ENCODE measurements at places on chromosomes 11 and 22.

- no peak for DNase-seq
Observed at GRCh38 chr11:34161361-34161760, 55.9 kb downstream of the NAT10 start.

- no peak for DNase-seq
Observed at GRCh38 chr11:133776671-133777367, 68.5 kb downstream of the SPATA19 start.

DNA sequence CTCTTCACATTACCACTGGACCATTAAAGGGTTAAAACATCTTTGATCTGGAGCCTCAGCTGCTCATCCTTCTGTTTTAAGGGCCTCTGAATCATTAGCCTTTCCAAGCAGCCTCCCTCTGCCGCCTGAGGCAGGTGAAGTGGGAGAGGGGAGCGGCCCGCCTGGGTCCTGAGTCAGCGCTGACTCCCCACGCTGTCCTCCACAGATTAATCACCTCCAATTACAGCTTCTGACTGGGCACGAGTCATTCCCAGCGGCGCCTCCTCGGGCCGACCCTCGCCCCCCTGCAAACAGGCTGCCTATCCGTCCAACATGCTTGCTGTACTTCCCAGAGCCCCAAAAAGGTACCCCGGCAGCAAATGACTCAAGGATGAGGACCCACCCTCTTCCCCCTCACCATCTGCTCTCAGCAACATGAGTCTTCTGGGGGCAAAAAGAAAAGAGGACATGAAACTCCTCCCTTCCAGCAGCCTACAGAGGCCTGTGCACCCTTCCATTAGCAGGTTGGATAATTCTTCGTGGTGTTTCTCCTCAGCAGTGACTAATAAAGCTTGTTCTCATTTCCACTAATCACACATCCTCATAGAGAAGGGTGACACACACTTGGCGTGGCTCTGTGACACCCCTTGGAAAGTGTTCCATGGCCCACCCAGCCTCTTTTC lies 44.3 kb upstream of the JAM3 start:
- no peak for DNase-seq

GRCh38 chr11:66847461-66848232 lies 4.4 kb downstream of the RCE1 start:
- DNase-seq = no peak

- no peak for DNase-seq
Observed at GRCh38 chr22:37267661-37268413, 14.5 kb upstream of the CYTH4 start.

DNA sequence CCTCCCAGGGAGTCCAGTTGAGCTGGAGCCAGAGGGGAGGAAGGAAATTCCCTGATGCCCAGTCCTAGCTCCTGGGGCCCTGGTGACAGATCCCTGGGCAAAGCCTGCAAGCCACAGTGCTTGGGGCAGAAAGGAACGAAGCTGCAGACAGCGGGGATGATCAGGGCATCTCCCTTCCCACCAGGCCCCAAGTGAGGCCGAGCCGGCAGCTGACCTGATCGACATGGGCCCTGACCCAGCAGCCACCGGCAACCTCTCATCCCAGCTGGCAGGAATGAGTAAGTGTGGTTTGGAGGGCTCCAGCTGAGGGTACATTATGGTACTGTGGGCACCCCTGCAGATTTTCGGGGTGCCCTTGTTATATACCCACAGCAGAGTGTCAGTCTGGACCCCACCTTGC lies 33.5 kb downstream of the TOM1 start:
- no peak for DNase-seq

- no peak for DNase-seq
Observed at GRCh38 chr11:44581246-44581645, 15.8 kb downstream of the CD82 start.

GRCh38 chr11:115447273-115447864 lies 56.8 kb downstream of the CADM1 start:
- DNase-seq = no peak

DNA sequence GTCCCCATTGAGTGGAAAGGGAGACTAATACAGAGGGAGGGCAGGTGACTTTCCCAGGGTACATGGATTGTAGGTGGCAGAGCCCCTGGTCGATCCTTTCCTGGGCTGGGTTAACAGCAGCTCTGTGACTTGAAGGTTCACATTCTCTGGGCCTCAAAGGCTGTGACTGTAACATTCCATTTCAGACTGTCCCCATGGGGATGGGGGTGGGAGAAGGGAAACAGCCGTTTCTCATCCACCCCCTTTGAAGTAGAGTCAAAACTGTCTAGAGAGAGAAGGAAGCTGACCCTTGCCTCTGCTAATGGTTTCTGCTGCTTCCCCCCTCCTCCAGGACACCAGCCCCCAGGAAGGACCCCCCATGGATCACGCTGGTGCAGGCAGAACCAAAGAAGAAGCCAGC lies 19.2 kb downstream of the MICALL1 start:
- no peak for DNase-seq

- DNase-seq = no peak
Observed at GRCh38 chr11:119539583-119539982, 116.6 kb upstream of the THY1 start.

DNA sequence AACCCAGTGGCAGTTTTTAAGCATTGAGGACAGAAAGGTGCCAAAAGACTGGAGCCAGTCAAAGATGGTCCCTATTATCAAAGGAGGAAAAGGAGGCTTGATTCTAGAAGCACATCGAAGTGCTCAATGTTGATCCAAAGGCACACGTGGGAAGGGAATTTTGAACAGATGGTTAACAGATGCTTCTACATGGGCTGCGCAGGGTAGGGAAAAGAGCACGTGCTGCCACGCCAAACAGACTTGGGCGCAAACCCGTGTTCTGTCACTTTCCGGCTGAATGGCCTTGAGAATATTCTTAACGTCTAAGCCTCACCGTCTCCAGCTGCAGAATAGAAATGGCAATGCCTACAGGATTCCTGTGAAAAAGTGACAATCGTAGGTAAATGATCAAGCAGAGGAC lies 217.9 kb upstream of the MTNR1B start:
- no peak for DNase-seq

DNA sequence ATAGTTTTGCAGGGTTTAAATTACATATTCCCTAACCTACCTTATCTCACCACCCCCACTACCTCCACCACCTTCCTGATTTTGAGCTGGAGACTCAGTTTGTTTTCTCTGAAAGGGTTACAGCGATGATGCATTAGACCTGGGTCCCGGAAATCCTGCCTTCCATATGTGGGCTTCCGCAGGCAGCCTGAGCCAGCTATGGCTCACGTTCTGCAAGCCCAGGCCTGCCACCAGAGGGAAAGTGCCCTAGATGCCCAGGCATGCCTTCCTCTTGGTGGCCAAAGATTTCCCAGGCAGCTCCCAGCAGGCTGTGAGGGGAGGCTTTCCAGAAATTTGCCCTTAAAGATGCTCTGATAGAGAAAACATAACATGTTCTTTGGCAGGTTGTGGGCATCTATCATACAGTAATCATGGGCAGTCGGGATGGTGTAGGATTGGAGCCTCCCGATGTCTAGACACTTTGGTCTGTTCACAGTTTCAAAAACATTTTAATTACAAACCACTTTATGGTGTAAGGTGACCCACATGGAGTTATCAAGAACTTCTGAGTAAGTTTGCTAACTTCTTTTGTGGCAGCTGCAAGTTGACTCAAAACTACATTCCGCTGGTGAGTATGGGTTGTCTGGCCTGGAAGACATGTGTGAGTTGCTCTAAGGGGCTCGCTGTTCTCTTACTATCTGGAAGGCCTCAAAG lies 79.3 kb downstream of the MICAL2 start:
- no peak for DNase-seq

GRCh38 chr11:71065841-71066240 lies 186.5 kb downstream of the SHANK2 start:
- no peak for DNase-seq

GRCh38 chr11:74057249-74058151 lies 48.6 kb upstream of the UCP3 start:
- no peak for DNase-seq

- no peak for DNase-seq
Observed at GRCh38 chr11:133506023-133506422, 26.3 kb downstream of the OPCML start.
